ENCODE measurements at places on chromosomes 2 and 18.

- no peak for DNase-seq
Observed at GRCh38 chr2:237877576-237878307, 18.3 kb downstream of the RAMP1 start.

DNA sequence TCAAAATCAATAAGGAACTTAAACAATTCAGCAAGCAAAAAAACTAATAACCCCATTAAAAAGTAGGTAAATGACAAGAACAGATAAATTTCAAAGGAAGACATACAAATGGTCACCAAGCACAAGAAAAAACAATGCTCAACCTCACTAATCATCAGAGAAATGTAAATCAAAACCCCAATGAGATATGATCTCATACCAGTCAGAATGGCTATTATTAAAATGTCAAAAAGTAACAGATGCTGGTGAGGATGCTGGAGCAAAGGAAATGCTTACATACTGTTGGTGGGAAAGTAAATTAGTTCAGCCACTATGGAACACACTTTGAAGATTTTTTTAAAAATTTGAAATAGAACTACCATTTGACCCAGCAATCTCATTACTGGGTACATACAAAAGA lies 538.0 kb downstream of the TMX3 start:
- DNase-seq: no peak

- no peak for DNase-seq
Observed at GRCh38 chr18:74377776-74378175, 62.1 kb downstream of the C18orf63 start.

GRCh38 chr2:156657809-156658208 lies 221.6 kb downstream of the GPD2 start:
- DNase-seq: no peak

- DNase-seq: no peak
Observed at GRCh38 chr2:120607506-120607905, 128.2 kb upstream of the GLI2 start.

- DNase-seq: no peak
Observed at GRCh38 chr2:199509403-199509802, 51.7 kb upstream of the SATB2 start.

Data from testis (tissue), 5 donors.